Endothelial cell of umbilical vein (primary cell): ENCODE measurements at places on chromosomes 7 and 10. TPM values are rescaled to one million over a fixed set of nuclear protein-coding genes. Genes with fewer than 3 reads are reported as not detected.

PTPRN2 gene
- 0.51 and 0.62 TPM in 2 replicates for total RNA-seq

OR2A12 gene
- total RNA-seq: not detected in 2 replicates

AGR2 gene
- not detected in 2 replicates for total RNA-seq

IDI1 gene
- 63.0 and 63.6 TPM in 2 replicates for total RNA-seq

DNA sequence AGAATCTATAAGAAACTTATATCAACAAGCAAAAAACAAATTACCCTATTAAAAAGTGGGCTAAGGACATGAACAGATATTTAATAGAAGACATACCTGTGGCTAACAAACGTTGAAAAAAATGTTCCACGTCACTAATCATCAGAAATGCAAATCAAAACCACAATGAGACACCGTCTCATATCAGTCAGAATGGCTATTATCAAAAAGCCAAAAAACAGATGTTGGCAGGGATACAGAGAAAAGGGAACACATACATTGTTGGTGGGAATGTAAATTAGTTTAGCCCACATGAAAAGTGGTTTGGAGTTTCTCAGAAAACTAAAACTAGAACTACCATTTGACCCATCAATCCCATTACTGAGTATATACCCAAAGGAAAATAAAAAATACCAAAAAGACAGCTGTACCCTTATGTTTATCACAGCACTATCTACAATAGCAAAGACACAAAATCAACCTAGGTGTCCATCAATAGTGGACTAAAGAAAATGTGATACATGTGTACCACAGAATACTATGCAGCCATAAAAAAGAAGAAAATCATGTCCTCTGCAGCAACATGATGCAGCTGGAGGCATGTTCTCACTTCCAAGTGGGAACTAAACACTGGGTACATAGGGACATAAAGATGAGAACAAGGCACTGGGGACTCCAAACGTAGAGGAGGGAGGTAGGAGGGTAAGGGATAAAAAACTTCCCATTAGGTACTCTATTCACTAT is 83.8 kb upstream of the TMEM168 start:
- DNase-seq: no peak

DNA sequence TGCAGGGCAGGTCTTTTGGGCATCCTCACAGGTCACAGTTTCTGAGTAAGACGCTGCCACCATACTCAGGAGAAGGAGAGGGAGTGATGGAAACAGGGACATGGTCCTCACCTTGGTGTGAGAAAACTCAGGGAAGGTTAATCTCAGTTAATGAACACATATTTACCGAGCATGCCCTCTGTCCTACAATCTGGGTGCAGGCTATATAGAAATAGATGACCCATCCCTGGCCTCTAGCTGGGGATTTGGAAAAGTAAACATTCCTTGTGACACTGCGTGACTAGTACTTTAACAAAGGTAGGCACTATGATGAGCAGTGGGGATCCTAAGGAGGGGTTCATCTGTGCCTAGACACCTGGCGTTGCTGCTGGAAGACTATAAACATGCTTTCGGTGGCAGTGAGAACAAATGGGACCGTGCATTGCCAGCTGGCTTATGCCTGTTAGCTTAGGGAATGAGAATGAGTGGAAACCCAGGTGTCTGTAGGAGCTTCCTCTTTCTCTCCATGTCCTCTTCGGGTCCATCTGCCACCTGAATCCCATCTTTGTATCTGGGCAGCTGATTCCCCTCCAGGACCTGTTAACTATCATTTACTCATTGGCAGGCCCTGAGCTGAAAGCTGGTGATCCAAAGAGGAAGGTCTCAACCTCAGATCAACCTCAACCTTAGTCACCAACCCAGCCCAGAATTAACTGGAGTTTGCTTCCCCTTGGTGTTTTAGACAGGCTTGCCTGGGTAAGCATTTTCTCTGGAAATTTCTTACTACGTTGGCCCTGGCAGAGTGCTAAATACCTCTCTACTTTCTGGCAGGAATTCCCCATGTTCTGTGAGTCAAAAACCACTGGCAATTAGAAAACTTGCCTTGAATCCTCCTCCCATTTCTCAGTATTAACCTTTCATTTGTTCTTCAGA is 794 bp downstream of the MBL2 start:
- no peak for DNase-seq

DNA sequence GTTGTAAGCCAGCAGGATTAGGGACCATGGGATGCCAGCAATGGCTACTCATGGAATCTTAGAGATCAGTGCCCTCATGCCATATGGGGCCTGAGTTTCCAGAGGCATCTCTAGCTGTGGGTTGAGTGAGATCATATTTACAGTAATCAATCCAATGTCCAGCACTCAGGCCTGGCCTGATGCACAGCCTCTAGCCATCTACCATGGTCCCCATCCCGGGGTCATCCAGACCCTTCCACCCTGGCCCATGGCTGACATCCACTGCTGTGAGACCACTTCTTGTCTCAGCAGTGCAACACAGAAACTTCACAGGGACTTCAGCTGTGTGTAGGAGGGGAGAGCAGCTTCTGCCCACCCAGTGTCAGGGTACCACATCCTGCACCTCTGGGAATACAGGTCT is 6.5 kb upstream of the ADCY1 start:
- no peak for DNase-seq

DNA sequence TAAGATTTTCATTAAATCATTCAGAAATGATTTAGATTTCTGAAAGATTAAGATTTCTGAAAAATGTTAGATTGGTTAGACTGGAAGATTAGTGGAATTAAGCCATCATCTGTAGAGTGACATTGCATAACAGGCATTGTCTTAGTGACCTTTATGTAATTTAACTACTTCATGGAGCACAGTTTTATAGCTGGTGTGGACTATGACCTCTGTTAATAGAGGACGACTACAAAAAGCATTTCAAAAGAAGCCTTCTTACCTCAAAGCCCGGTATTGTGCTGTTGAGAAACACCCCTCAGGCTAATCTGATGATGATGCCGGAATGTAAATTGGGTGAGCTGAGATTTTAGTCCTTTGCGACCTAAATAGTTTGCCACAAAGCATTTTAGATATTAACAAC is 55.6 kb downstream of the GALNT11 start:
- no peak for DNase-seq

DNA sequence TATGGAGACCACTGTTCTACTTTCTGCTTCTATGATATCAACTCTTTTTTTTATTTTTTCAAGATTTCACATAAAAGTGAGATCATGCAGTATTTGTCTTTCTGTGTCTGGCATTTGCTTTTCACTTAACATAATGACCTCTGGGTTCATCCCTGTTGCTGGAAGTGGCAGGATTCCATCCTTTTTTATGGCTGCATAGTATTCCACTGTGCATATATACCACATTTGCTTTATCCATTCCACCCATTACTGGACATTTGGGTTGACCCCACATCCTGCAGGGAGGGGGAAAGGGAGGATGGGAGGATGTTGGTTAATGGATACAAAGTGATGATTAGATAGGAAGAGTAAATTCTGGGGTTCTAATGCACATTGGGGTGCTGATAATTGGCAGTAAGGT is 80.3 kb upstream of the NPTX2 start:
- DNase-seq: no peak

- DNase-seq: peak; percentile 3
Observed at GRCh38 chr10:64115908-64116643, 594.9 kb downstream of the REEP3 start.

DNA sequence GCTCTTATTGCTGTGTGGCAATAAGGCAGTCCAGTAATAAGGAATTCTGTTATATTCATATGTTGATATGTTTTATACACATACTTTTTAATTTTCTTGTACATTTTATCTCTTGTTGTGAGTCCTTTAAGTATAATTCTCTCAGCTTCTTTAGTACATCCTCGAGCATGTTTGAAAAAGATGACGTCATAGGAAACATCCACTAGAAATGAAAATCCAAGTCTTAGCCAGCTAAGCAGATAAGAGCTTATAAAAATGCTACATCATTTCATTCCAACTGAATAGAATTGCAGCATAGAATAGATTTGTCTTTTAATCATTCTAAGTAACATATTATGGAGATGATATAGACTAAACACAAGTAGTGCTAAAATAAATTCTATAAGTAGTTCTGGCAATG is 283.7 kb upstream of the FZD1 start:
- DNase-seq: no peak

DNA sequence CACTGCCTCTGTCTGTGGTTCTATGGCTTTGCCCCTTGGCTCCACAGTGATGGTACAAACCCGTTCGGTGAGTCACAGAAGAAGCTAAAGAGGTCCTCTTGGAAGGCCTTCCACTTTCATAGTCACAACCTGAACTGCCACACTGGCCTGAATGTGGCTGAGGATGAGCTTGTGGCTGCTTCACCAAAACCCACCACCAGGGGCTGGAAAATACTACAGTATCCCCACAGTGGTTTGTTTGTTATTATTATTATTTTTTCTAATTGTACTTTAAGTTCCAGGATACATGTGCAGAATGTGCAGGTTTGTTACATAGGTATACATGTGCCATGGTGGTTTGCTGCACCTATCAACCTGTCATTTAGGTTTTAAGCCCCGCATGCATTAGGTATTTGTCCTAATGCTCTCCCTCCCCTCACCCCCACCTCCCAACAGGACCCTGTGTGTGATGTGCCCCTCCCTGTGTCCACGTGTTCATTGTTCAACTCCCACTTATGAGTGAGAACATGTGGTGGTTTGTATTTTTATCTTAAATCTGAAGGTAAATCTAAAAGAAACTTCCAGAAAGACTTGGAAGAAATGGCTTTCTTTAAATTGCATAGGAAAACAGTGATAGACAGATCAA is 160.8 kb upstream of the NPSR1 start:
- no peak for DNase-seq

DNA sequence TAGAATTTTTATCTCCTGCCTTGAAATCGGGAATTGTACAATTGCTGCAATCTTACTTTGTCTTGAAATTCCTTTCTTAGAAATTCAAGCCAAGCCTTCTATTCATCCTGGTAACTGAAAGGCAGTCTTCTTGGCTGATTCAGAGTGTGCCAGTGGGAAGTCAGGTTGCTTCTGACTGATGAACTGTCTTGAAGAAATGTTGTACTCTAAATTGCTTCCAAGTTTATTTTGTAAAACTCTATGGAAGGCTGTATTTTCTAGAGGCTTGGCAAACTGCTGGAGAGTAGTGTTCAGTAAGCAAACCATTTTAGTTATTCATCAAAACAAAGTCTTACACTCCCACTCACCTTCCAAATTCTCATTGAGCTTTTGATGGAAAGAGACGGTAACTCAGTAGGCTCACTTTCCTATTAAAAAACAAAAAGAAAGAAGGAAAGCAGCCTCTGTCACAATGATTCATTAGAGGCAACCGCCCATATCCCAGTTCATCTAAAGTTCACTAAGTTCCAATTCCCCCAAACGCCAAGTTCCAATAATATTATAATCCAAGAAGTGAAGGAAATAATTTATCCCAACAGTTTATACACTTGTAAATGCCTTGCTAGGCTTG is 187.9 kb upstream of the MALRD1 start:
- no peak for DNase-seq

DNA sequence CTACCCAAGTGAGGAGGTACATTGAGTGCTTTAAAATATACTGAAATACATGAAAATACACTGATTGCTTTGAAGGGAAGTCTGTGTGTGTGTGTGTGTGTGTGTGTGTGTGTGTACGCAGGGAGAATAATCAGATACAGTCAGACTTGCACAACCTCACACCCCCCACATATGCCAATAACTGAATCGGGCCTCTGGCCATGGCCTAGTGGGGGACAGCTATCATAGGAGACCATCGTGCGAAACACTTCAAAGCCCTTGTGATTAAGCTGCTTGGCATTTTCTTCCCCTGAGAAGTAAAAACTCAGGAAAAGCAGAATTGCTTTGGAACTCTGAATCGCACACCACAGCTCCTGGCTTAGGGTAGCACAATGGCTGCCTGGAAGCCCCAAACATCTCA is 135.1 kb downstream of the C10orf105 start:
- DNase-seq: no peak

DNA sequence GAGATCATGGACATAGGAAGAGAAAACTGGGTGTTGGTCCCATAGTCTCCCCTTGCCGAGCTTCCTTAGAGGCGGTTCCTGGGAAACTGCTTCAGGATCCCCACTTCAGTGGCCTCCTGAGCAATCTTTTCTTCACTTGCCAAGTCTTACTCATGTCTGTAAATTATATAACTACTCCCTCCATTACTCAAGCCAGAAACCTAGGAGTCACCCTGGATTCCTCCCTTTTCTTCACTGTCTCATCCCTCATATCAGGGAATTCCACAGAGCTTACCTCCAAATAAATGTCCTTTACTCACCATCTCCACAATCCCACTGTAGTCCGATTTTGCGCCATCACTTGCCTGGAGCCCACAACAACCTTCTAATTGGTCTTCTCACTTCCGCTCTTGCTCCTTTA is 29.1 kb upstream of the TRUB1 start:
- no peak for DNase-seq

DNA sequence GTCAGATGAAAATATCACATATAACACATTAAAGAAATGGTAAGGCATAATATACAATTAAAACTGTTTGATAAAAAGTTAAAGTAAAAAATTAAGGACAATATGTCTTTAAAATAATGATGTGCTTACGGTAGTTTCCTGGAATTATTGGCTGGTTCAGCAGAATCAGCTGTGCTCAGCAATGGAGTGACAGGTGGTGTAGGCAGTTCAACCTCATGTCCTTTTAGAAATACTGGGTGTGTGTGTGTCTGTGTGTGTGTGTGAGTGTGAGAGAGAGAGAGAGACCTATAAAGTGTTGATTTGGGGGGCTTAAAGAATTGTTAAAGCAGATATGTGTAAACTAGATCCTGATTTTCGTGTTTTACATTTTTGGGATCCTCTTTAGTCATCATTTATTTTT is 141.2 kb downstream of the ADAM22 start:
- no peak for DNase-seq

- DNase-seq: no peak
Observed at GRCh38 chr7:116283595-116284204, 73.4 kb downstream of the TES start.

DNA sequence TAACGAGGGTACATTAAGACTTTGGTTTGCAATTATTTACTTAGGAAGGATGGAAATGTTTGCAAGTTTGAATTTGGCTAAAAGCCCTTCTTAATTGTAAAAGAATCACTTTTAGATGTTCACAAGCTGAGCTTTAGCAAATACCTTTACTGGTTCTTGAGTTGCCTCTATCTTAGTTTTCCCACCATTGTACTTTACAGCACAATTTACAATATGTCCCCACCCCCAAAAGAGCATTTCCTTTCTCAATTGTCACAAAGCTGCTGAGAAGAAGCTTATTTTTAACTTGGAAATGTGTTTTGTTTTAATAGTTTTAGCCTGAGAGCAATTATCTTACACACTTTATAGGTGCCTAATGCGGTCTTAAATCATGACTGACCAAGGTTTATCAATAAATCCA is 81.1 kb downstream of the MET start:
- peak; percentile 17 for DNase-seq

DNA sequence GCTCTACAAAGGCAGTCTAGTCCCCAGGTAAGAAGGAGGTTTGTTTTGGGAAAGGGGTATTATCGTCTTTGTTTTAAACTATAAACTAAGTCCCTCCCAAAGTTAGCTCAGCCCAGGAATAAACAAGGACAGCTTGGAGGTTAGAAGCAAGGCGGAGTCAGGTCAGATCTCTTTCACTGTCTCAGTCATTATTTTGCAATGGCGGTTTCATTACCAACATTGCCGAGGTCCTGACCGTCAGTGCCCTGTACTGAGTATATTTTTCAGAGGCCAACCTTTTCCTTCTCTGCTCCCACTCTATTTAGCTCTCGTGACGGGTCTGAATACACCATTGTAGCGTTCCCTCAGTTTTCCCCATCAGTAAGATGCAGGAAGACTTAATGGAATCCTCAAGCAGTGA is 184.5 kb downstream of the PRKCQ start:
- no peak for DNase-seq

GRCh38 chr7:138608275-138608674 is 92.9 kb downstream of the SVOPL start:
- DNase-seq: peak; percentile 13
